ENCODE measurements at places on chromosomes 4 and X.
A peak's percentile ranks its signal among the peaks of the same experiment; 100 is the strongest.

DNA sequence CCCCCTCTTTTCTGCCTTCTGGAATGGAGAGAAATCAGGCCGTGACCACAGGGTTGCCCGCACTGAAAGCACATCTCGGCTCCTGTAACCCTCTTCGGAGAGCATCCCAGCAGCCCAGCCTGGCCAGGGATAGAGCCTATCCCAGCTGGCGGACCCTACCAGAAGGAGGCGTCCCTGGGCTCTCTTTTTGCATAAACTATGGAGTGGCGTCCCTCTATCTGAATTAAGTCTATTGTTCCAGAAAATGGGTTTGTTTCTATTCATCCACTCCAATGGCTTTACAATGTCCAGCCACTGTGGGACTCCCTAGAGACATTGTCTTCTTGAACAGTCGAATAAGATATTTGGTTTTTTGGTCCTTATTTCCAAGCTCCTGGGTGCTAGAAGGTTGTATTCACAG is 689 bp upstream of the NHSL2 start:
- no peak for DNase-seq

- no peak for DNase-seq
These were observed 42.0 kb downstream of the USP26 start for GRCh38 chrX:133054761-133055405.

DNA sequence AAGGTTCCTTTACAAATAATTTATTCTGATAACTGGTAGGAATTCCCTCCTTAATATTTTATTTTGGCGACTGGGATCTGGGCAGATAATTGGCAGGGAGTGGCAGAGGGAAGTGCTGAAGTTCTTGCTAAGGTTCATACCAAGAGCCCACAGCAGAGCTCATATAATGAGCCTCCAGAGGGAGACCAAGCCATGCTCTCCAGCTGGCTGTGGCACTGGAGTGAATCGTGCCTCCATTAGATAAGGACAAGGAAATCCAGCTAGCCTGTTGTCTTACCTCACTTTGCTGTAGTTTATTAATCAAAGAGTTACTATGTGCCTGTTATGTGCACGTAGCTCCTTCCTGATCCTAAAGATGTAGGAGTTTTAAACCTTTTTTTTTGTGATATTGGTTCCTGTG is 1.3 kb downstream of the ASB12 start:
- no peak for DNase-seq

- peak; percentile 69 for DNase-seq
These were observed 70.9 kb upstream of the ENPP6 start for GRCh38 chr4:184288451-184289178.

DNA sequence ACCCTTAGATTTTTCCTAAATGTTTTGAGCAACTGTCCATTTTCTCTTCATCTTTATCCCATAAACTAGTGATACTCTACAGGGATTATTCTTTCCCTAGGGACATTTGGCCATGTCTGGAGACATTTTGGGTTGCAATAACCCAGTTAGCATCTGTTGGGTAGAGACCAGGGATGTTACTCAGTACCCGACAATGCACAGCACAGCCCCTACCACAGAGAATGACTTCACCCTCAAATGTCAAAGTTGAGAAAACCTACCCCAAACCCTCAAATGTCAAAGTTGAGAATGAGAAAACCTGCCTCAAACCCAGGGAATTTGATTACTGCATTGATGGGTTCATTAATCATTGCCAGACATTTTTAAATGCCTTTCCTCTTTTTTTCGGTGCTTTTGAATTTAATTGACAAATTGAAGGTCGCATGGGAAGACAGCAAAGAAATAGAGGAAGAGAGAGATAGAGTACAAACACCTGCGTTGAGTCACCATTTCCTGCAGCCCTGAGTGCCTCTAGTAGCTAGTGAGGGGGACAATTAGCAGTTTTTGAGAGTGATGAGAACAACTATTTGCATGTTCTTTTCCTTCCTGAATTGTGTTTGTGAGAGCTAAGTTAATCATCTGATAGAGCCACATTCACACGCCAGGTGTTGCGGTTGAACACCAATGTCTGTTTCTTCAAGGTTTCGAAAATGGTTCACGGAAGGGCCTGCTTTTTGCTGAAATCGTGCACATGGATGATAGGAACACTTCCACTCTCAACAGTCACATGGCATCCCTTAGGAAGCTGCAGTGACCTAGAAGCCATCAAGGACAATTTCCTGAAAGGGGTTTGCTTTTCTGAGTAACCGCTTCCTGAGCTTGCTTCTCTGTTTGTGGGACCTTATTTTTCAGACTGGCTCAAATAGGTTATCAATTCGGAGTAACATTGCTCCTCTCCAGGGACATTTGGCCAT is 203.9 kb upstream of the VCX3A start:
- peak; percentile 5 for DNase-seq

- DNase-seq, result no peak
These were observed 229.9 kb upstream of the CPEB2 start for GRCh38 chr4:14772388-14772787.

- DNase-seq, result no peak
These were observed 1583.1 kb upstream of the PCDH10 start for GRCh38 chr4:131566026-131566425.

DNA sequence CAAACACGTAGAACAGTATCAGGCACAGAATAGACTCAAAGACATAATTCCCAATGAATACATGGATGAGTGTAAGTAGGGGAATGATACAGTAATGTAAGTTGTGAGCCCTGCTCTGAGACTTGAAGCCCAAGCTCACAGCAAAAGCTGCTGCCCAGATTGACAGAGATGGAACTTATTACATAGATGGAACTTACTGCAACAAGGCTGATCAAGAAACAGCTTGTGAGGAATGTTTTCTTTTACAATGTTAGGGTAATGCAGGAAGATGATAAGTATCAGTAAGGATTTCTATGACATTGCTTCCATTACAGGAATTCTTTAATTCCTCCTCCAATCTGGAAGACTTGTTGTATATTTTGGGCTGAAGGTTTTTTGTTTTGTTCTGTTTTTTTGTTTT is 278.4 kb downstream of the IL15 start:
- DNase-seq, result no peak

DNA sequence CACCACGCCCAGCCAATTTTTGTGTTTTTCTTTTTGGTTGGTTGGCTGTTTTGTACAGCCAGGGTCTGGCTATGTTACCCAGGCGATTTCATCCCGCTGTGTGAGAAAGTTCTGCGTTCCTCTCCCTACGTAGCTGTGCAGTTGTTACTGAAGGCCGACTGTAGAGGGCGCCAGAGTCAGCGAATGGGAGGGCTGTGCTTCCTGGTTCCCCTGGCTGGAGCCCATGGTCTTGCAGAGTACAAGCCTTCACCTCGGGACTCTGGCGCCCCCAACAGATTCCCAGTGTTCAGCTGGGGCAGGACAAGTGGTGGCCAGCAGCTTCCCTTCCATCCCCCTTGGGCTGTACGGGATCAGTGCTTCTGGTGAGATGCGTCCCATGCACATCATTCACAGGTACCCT is 5.6 kb upstream of the CT45A1 start:
- DNase-seq, result peak; percentile 57

- no peak for DNase-seq
These were observed 34.2 kb upstream of the CSN1S1 start for GRCh38 chr4:69896530-69897116.

DNA sequence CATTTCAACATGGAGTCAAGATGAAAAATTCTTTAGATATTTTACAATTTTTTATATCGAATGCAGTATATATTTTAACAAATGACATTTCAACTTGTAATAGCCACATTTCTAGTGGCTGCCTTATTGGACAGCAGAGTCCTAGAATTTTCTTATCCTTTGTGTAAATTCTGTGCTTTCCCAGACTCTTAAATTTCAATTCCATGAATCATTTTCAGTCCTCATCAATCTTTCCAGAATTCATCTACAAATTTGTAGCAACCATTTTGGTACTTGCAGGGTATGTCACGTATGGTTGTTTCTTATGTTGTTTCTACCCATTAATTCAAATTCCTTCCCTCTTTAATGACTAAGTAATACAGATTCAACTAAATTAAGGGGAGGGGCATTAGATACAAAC is 2.7 kb downstream of the PAICS start:
- DNase-seq, result no peak

- no peak for DNase-seq
These were observed 8.2 kb downstream of the RTL3 start for GRCh38 chrX:78650906-78651437.

DNA sequence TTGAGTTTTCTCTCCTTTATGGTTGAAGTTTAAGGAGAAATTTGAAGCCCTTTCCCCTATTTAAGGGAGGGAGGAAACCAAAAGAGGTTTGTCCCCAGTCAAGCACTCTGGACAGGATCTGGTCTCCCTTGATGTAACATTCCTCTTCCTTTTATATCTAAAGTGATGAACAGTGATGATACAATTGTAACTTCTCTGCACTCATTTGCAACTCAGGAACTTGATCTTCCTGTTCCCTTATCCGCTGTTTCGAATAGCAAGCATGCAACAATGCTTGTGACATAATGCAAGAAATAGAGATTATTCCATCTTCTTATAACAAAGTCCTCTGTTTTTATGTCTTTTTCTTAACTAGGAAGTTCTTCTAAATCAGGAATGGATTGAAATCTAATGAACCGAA is 18.3 kb downstream of the ALPK1 start:
- DNase-seq, result no peak

- no peak for DNase-seq
These were observed 113.9 kb downstream of the QDPR start for GRCh38 chr4:17398035-17398434.

DNA sequence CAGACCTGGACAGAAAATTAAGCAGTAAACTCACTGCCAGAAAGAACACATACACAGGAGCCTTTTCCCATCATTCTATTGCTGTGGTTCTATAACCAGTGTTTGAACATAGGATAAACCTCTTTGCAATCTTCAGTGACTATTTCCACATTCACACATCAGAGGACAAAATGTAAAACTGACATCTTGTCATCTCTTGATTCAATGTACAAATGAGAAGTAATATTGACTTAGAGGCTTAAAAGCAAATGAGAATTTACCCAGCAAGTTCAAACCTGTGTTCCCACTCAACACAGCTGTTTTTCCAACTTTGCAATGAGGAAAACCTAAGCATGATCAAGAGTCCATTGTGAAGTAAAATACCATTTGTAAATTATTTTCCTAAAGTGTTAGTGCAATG is 307.1 kb upstream of the CPXCR1 start:
- DNase-seq, result no peak

- no peak for DNase-seq
These were observed 10.1 kb downstream of the CISD2 start for GRCh38 chr4:102878901-102879300.

- no peak for DNase-seq
These were observed 118.0 kb downstream of the DRD5 start for GRCh38 chr4:9899306-9900055.

- peak; percentile 25 for DNase-seq
These were observed at the start of gene DLG3 for GRCh38 chrX:70444326-70444945. DLG3 (plus strand) TSS chrX:70444835; CDS start chrX:70445202, 367 bp downstream.

DNA sequence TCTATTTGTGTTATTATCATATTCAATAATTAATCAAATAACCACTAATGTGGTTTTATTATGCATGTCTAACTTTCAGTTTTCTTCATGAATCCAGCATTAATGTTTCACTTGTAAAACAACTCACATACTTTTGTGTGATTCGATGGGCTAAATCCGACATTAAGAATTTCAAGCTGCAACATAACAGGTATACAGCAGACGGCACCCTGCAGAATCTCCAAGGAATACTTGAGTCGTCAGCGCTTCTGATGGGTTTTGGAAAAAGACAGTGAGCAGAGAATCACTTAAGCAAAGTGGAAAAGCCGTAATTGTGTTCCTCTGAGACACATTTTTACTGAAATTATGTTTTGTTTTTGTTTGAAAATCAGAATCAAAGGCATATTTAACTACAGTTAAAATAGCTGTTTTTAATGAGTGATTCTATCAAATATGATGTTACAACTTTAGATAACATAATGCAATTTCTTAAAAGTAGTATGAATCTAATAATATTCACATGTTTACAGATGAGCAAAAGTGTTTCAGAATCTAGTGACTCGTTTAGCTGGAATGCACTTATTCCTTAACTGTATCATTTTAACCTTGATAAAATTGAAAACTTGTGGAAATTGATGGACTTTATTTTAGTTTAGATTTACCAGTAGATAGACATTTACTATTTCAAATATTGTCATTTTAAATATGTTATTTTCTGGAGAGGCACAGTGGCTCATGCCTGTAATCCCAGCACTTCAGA is 514.8 kb downstream of the CCSER1 start:
- no peak for DNase-seq

GRCh38 chr4:39124885-39125599 is 57.3 kb upstream of the WDR19 start:
- DNase-seq, result no peak

GRCh38 chr4:7824218-7824617 is 115.4 kb downstream of the AFAP1 start:
- no peak for DNase-seq

DNA sequence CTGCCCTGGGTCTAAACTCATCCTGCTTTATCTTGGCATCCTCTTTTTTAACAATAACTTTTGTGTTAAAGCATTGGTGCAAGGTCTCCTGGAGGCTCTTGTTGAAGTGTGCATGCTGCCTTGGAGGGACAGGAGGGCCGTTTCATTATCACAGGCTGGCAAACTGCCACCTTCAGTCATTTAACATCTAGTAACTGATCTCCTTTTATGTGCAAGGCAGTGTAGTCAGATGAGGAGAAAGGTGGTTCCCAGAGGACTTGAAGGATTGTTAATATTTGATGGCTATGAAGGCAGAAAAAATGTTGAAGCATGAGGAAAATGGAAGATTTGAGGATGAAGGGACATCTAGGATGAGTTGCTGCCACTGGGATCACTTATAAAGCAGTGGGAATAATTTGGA is 439.4 kb downstream of the RAPGEF2 start:
- no peak for DNase-seq

- no peak for DNase-seq
These were observed 21.1 kb downstream of the FHIP1A start for GRCh38 chr4:151429957-151430570.

- DNase-seq, result no peak
These were observed 1583.3 kb downstream of the STIM2 start for GRCh38 chr4:28443801-28444412.

- DNase-seq, result no peak
These were observed 35.4 kb upstream of the STS start for GRCh38 chrX:7112071-7112470.

DNA sequence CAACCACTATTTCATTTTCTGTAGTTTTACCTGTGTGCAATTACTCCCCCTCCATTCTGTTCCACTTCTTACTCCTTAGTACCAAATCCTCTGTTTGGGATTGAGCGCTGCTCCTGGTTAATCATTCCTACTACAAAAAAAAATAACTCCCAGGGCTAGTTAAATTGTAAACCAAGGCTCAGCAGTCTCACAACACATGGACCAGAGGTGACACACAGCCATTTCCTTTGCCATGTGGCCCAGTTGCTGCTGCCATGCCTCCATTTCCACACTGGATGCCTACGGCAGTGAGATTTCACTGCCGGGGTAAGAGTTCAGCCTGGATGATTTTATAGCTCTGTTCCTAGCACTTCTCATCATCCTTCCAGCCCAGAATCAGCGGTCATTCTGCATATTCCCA is 107.2 kb downstream of the AKAP4 start:
- no peak for DNase-seq

GRCh38 chr4:163590619-163591264 is 96.3 kb downstream of the TMA16 start:
- no peak for DNase-seq
